Effector CD4-positive, alpha-beta T cell (primary cell): ENCODE measurements at places on chromosomes 2 and 18.

DNA sequence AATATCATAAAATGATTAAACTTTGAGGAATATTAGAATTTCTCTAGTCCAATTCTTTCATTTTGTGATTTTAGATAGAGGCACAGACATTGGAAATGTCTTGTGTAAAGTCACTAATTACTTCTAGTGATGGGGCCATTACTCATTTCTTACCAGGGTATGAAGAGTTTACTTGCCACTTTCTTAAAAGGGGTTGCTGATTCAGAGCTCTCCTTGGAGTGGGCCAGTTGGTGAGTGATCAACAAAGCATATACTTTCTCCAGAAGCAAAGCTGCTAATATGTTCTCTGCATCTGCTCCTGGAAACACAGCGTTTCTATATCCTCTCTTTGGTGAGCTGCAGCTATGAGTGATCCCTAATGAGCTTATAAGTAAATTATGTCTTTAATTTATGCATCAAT, 408.9 kb upstream of the LRATD1 start:
- DNase-seq: no peak

DNA sequence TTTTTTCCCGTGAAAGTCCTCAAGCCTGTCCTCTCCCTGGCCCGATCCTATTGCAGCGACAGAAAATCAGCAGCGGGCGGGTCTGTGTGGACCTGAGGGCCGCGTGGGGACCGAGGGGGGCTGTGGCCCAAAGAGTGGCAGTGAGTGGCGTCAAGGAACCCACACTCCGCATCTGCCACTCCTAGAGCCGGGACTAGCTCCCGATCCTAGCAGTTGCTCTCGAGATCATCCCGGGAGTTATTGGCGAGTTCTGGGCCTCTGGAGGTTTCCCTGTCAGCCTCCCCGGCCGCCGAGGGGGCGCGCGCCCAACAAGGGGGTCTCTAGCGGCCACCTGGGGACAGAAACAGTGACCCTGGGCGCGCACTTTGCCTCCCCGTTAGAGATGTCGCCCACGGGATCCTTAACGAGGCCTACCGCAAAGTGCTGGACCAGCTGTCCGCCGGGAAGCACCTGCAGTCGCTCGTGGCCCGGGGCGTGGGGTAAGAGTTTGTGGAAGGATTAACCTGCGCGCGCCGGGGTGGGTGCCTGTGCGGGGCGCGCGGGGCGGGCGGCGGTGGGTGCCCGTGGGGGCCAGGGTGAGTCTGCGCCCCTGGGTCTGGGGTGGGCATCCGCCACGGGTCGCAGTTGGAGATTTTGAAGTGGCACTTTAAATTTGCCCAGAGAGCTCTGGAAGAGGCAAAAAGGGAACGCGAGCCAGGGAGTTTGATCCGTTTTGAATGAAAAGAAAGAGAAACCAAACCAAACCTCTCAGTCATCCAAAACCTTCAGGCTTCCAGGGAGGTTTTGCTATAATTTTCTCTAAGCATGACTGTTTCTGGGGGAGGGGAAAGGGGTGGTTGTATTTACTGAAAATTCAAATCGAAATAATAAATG, 3.5 kb downstream of the ADCYAP1 start:
- no peak for DNase-seq

- DNase-seq: no peak
These were observed 65.6 kb downstream of the MYCN start for GRCh38 chr2:16005816-16006536.

- DNase-seq: no peak
These were observed 34.3 kb upstream of the PPP1CB start for GRCh38 chr2:28717339-28717758.

- no peak for DNase-seq
These were observed 65.3 kb downstream of the MTCL1 start for GRCh38 chr18:8770657-8771056.

DNA sequence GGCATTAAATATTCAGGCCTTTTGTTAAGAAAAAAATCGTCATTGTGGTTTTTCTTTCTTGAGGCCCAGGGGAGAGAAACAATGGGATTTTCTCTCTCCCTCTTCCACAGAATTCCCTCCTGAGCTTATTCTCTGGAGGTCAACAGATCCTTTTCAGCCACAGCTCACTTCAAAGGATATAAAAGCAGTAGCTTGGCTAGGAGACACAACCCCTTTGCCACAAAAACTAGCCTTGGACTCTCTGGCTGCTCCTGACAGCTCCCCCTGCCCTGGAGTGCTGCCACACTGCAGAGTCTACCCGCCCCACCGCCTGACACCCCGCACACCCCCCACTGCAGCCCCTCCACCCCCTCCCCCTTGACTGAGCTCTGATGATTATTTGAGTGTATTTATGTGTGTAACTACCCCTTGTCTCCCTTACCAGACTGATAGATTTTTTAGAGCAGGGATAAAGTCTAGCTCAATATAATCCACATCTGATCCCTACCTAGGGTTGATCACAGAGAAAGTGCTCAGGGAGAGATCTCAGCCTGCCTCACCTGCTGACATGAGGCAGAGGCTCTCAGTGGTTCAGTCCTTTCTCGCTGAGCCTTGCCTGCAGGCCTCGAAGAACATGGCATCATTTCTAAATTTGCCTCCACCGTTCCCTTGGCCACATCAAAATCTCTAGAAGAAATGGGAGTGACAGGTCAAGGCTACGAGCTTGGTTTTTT, 132.2 kb upstream of the SP5 start:
- DNase-seq: no peak

- DNase-seq: no peak
These were observed 36.4 kb downstream of the ALPK2 start for GRCh38 chr18:58592223-58593214.

DNA sequence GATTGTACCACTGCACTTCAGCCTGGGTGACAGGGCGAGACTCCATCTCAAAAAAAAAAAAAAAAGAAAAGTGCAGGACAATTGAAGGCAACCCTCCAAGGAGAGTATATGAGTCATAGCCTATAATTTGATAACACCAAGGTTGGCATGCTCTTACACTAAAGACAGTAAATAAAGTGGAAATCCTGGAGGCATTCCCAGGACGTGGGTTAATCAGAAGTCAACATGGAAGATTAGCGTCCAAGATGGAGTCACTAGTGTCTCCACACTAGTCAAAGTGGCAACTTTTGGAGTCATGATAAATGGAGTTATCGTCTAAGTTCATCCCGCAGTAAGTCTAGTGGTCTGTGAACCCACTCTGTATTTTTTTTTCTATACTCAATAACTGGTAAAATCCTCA, 21.2 kb upstream of the UGGT1 start:
- DNase-seq: no peak

GRCh38 chr18:5237083-5237722, 40.1 kb upstream of the AKAIN1 start:
- no peak for DNase-seq

GRCh38 chr2:138428710-138429440, 72.7 kb upstream of the SPOPL start:
- DNase-seq: no peak

DNA sequence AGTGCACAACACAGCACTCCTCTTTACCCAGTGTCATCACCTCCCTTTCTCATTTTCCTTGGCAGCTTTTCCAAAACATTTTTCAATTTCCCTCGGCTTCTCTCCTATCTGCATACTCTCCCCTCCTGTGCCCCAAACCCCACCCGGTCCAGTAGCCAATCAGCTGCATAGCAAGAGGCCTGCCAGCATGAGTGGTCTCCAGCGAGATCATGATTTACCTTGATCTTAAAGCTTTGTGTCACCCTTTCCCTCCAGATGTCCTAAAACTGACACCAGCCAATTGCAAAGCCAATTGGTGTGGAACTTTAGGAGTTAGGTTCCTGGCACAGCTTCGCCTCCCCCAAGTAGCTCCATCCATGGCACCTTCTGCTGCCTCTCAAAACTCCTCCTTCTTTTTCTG, 45.2 kb upstream of the SH3RF3 start:
- DNase-seq: no peak

- no peak for DNase-seq
These were observed 22.3 kb downstream of the C18orf63 start for GRCh38 chr18:74337912-74338309.

GRCh38 chr2:27977731-27978312, 87.3 kb downstream of the BABAM2 start:
- DNase-seq: no peak

DNA sequence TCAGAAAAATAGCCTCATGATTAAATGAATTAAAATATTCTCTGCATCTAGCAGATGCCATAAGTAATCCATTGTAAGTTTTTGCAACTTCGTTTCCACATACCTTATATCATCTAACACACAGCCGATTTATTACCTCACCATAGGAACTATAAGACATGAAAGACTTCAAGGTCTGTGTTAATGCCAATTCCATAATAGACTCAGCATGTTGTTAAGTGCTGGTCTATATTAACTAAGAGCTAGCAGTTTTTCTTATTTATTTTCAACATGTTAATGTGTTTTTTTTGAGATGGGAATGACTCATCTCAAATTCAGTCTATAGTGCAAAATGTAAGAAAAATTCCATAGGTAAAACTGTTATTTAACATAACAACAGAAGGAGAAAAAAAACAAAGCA, 243.9 kb upstream of the GULP1 start:
- no peak for DNase-seq

DNA sequence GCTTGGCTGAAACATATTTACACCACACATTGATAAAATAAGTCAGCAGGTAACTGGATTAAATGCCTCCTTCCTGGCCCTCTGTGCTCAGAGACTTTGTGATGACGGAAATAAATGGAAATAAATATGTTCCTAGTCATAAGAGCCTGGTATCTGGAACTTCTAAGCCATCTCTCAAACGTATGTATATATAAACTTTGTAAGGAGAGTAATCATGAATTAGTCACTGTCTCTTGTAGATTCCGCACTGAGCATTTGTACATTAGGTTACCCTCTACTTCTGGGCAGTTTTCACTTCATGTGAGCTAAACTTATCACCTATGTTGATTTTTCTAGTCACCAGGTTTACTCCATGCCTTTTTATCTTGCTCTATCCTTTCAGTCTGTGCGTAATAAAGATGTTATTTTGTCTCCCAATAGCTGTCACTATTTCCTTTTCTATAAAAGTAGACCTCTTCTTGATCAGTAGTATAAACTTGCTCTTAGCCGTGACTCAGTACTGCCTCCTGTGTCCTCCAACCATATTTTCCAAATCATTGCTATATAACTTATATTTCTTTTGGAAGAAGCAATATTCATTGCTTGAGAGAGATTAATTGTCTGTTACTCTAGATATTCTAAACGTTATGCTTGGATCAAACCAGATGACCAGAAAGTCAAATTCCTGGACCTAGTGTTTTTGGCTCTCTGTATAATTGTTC, 53.2 kb downstream of the FEZ2 start:
- no peak for DNase-seq

DNA sequence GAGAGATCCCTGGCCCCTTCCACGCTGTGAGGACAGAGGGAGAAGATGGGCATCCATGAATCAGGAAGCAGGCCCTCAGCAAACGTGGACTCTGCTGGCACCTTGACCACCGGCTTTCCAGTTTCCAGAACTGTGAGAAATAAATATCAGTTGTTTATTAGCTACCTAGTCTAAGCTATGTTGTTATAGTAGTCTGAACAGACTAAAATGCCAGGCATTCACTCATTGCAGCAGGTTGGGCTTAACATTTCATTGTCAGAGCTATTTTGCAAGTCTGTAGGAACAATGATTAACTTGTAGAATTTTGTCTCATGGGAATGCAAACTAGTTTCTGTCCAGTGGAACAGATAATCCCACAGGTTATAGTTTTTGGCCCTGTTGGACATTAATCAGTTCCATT, 24.8 kb upstream of the TBC1D8 start:
- DNase-seq: no peak

DNA sequence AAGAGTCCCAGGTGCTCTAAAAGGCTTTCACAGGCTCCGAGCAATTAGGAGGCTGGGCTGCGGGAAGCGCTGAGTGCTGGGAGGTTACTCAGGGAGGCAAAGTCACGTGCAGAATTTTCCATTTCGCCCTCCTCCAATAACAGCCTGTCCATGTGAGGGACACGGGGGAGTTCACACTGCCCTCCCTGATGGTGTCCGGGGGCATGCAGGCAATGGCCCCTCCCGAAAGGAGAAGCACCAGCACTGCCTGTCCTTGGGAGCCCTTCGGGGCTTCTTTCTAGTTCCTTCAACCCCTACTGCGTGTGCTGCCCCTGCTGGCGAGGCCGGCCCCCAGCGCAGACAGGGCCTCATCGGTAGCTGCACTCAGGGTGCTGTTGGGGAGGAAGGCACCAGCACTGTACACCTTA, 63.1 kb upstream of the HPCAL1 start:
- DNase-seq: no peak

GRCh38 chr2:182971820-182972547, 66.3 kb downstream of the NCKAP1 start:
- no peak for DNase-seq
